ENCODE measurements at places on chromosomes 13 and 19.
A peak's percentile ranks its signal among the peaks of the same experiment; 100 is the strongest.

GRCh38 chr19:2097203-2097885, 629 bp downstream of the IZUMO4 start:
- DNase-seq: no peak

GRCh38 chr13:50425772-50426171, 410.5 kb downstream of the KCNRG start:
- no peak for DNase-seq

GRCh38 chr13:21973437-21974125, 302.7 kb downstream of the FGF9 start:
- no peak for DNase-seq

DNA sequence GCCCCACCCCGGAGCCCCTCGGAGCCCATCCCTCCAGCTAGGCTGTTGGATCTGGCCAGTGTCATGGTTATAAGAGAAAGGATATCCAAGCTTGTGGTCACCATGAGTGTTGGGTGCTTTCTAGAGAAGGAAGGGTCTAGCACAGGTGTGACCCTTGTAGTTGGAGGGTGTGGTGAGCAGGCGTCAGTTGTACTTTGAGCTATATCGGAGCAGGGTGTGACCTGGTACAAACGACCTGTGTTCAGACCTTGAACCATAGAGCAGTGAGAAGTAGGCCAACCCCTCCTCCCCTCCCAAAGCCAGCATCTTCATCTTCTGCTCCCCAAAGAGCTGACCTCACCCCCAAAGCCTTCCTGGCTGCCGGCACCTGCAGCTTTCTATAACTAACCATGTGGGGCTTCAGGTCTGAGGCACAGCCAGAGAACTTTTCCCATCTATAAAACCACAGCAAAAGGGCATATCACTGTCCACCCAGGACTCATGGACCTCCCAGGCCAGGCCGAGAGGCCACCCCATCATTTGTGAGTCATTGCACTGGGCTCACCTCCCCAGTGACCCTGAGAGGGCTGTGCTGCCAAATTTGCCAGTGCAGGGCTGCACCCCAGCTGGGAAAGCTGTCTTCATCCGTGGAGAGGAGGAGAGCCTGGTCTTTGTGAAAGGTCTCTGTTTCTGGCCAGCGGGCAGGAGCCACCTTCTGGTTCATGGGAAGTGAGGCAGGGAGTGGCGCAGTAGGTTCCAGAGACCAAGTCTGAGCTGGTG, 14.2 kb downstream of the RAB8A start:
- DNase-seq: peak; percentile 38

- DNase-seq: no peak
These were observed 42.1 kb downstream of the LPAR6 start for GRCh38 chr13:48370815-48371214.

- peak; percentile 28 for DNase-seq
These were observed 344 bp downstream of the NHLRC3 start for GRCh38 chr13:39038569-39039030.

DNA sequence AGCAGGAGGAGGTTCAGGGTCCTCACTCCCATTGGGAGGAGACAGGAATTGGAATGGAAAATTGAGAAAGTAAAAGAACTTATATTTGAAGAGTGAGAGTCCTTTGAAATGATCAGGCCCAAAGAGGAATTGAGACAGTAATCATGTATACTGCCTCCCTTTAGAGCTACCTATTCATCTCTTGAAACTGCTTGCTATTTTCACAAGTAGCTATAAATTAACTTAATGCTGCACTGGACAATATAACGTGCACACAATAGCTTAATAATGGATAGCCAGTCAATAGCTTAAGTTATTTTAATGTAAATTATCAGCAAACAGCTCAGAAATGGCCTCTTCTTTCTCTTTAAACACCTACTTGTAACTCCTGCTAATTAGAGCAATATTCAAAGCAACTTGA, 46.6 kb upstream of the MYCBP2 start:
- DNase-seq: no peak

- DNase-seq: no peak
These were observed 105.8 kb downstream of the COL4A1 start for GRCh38 chr13:110201114-110201513.

DNA sequence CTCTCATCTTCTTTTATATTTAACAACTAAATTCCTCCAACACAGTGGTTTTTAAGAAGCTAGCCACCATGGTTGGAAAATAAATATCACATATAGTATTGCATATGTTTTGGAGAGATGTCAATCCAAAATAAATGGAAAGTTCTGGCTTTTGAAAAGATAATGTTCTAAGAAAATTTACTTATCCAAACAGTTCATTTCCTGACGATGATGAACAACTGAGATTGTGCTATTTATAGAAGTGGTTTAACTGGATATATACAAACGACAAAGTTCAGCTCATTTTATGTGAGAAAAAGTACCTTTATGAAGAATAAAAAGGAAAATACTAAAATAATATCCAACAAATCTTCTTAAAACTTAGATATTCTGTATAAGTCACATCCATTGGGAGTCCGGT, 174.7 kb downstream of the MZT1 start:
- DNase-seq: no peak

DNA sequence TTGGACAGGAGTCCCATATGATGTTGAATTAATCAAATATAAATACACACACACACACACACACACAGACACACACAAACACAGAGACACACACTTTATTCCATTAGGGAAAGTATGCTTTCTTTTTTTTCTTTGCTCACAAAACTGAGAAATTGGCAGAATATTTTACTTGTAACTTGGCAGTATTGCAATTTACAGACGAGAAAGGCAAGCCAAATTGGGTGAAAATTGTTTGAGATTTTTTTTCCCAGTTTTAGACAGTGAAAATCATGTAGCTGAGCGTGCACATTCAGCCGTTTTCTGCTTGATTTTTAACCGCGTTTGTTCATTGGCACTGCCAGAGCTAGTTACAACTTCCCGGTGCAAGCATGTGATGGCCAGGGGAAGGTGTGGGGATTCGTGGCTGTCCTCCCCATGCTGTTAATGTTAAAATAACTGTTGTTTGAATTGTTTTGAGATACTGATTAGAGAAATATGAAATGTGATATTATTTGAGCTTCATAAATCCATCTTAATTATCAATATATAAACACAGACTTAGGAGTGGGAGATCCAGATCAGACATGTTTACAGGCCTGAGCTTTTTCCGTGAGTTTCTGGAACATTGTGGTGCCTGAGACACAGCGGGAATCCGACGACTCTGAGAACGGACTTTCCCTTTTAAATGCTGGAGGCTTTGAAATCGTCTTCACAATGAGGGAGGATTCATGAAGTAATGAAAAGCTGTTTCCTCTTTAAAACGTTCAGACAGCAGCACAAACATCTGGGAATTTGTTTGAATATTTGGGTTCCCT, 125.5 kb downstream of the KCNRG start:
- DNase-seq: no peak

DNA sequence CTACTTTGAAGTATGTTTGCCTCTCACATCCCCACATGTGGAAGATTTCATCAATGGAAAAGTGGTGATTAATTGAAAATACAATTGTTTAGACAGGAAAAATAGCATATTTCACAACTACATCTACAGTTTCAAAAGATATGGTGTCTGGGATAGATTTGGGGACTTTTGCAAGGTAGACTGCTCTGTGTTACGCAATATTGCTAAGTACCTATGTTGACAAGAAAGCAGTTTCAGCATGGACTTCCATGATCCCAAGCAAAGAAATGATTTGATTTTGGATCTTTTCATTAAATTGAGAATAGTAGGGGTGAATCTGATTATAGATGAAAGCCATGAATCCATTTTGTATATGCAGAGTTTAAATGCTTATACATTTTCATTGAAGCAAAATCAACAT, 10.5 kb downstream of the ZNF160 start:
- DNase-seq: no peak

GRCh38 chr19:19741184-19741583, 8.3 kb upstream of the ZNF14 start:
- no peak for DNase-seq

- peak; percentile 67 for DNase-seq
These were observed at the start of gene S1PR2 for GRCh38 chr19:10230861-10231611. Gene S1PR2, minus strand, starts transcription at chr19:10231331. Its CDS starts 6,426 bp downstream, at chr19:10224905.

DNA sequence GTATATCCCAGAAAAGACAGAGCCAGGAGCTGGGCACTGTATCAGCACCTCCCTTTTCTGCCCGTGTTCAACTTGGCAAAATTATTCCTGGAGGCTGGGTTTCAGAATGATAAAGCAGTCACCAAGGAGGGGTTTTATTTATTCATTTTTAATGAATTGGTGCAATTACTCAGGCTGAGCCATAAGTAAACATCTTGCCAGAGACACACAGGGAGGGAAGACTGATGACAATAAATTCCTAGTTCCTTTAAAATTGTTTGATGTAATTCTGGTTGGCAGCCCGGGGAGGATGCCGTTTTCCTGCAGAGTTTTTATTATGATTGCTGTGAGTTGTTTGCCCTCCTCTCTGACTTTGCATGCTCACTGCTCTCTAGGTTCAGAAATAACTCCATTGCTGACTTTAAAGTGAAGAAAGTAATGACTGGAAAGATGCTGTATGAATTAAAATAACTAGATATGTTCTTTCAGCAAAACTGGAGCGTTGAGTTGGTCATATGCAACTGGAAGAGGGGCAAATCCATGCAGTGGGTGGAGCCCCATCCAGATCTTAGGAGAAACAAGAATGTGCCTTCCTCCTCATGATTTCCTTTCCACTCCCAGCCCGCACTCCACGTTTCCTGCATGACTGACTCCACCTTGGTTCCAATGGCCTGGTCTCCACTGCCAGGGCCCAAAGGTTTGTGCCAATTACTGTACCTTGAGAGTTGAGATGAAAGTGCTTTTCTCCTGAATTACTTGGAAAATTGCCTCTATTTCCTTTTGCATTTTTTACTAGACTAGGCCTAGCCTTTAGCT, 182.1 kb downstream of the RFC3 start:
- no peak for DNase-seq

GRCh38 chr19:43555185-43555770, 20.0 kb downstream of the XRCC1 start:
- peak; percentile 69 for DNase-seq

- peak; percentile 56 for DNase-seq
These were observed 39.2 kb downstream of the MYH14 start for GRCh38 chr19:50242581-50242980.

Measured in fibroblast of mammary gland (primary cell).